ENCODE measurements at places on chromosomes 6 and 20.

DNA sequence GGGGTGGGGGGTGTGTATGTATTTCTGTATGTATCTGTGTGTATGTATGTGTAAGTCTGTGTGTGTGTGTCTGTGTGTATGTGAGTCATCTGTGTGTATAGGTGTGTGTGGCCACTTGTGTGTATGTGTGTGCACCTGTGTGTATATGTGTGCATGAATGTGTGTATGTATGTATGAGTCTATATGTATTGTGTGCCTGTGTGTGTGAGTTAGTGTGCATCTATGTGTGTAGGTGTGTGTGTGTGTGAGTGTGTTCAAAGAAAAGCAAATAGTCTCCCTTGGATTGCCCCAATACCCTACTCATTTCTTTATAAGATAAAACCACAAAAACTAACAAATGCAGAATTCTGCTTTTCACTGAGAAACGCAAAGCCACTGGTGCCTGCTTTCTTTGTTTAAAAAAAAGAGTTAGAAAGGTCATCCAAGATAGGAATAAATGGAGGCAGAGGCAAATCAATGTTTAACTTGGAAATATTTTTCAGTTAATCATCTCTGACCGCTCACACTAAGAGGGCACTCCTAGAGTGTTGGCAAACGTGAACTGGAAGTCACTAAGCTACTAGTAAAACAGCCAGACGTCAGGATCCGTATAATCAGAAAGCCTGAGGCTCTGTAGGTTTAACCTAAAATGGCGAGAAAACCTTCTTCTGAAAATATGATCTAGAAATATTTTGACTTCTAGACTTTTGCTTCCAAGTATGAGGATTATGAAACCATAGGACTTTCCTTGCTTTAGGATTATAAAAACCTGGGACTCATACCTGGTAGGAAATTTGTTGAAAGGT lies 37.4 kb upstream of the JAG1 start:
- DNase-seq: no peak

DNA sequence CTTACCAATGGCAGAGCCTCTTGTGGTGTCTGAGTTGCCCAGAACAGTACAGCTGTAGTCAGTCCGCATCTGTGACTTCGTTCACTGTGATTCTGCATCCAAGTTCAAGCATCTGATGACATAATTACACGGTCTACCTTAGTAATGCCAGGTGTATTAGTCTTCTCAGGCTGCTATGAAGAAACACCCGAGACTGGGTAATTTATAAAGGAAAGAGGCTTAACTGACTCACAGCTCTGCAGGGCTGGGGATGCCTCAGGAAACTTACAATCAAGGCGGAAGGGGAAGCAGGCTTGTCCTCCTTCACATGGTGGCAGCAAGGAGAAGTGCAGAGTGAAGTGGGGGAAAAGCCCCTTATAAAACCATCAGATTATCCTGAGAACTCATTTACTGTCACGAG lies 163.9 kb upstream of the SULF2 start:
- no peak for DNase-seq

- DNase-seq: no peak
These were observed 474.2 kb downstream of the KIF16B start for GRCh38 chr20:16098890-16099639.

GRCh38 chr20:49872056-49872455 lies 43.3 kb downstream of the SPATA2 start:
- DNase-seq: no peak

DNA sequence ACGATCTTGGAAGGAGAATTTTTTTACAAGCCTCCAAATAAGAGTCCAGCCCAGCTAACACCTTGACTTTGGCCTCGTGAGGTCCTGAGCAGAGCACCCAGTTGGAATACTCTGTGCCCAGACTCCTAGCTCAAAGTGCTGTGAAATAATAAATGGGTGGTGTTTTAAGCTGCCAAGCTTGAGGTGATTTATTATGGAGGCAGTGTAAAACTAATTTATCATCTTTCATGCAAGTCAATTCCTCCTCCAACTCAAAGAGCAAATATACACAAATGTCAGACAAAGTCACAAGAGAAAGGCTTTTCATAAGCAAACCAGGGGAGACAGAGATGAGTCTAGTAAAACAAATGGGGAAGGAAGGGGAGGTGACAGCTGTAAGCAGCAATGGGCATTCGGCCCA lies 12.7 kb downstream of the ABT1 start:
- no peak for DNase-seq

DNA sequence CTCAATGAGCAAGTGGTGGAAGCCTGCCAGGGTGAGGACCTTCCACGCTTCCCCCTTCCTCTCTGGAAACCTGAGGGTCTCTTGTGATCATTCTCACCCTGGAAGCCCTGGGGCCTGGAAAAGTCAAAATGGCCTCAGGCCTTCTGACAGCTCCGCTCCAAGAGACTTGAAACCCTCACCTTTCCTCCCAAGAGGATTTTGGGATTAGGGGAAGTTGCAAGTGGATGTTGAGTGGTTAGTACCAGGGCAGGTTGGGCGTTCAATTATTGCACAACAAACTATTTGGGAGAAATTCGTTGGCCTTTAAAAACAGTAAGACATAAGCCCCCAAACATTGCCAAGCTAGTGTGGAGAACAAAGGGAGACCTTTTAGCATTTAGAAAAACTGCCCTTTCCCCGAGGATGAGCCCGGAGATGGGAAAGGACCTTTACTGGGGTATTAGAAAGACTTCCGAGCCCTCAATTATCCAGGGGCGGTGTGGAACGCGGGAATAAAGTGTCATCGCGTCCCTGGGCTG lies 4.7 kb downstream of the NKX2-2 start:
- no peak for DNase-seq

DNA sequence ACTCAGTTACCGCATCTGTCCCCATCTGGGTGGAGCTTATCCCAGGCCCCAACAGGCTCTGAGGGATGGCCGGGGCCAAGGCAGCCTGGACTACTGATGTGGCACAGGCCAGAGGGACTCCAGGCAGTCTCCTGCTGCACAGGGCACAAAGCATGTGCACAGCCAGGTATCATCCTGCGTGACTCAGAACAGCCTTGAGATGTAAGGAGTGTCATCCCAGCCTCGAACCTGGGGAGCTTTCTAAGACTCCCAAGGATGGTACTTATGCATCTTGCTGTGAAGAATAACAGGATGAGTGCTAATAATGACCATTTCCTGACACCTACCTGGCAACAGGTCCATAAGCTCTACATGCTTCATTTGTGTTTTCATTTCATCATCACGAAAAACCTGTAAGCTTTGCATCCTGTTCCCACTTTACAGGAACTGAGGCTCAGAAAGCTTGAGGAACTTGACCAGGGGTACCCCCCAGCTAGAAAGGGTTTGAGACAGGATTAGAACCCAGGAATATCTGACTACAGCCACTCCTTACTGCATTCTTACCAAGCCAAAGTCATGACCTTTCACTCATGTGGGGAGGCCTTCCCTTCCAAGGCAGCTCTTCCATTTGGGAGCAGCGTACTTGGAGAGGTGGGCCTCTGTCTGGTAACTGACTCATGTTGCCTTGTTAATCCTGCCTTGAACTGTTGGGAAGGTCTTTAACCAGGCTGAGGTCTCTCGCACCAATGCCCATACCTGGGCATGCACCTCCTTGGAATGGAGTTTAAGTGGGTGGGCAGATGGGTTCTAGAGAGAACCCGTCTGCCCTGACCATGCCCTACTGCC lies 1.9 kb downstream of the TRIB3 start:
- no peak for DNase-seq

GRCh38 chr6:168563656-168564055 lies 122.7 kb downstream of the SMOC2 start:
- no peak for DNase-seq

- DNase-seq: no peak
These were observed 172.1 kb upstream of the GGTLC1 start for GRCh38 chr20:24160563-24161281.

- peak; percentile 96 for DNase-seq
These were observed at the start of gene TMX4 for GRCh38 chr20:8019246-8019997. TSS of gene TMX4 (minus strand) at chr20:8019761. CDS start at chr20:8019613, 148 bp downstream.

GRCh38 chr20:11324990-11325389 lies 592.7 kb upstream of the BTBD3 start:
- no peak for DNase-seq

DNA sequence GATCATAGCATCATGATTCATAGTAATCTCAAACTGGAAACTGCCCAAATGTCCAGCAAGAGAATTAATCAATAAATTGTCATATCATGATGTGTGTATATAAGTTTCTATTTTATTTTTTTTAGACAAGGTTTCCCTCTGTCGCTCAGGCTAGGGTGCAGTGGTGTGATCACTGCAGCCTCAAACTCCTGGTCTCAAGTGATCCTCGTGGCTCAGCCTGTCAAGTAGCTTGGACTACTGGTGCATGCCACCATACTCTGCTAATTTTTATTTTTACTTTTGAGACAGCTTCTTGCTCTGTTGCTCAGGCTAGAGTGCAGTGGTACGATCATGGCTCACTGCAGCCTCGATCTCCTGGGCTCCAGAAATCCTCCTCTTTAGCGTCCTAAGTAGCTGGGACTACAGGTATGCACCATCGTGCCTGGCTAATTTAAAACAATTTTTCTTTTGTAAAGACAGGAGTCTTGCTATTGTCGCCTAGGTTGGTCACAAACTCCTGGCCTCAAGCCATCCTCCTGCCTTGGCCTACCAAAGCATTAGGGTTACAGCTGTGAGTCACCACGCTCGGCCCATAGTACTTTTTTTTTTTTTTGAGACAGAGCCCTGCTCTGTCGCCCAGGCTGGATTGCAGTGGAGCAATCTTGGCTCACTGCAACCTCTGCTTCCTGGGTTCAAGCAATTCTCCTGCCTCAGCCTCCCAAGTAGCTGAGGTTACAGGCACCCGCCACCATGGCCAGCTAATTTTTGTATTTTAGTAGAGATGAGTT lies 8.7 kb upstream of the ATRN start:
- DNase-seq: no peak

DNA sequence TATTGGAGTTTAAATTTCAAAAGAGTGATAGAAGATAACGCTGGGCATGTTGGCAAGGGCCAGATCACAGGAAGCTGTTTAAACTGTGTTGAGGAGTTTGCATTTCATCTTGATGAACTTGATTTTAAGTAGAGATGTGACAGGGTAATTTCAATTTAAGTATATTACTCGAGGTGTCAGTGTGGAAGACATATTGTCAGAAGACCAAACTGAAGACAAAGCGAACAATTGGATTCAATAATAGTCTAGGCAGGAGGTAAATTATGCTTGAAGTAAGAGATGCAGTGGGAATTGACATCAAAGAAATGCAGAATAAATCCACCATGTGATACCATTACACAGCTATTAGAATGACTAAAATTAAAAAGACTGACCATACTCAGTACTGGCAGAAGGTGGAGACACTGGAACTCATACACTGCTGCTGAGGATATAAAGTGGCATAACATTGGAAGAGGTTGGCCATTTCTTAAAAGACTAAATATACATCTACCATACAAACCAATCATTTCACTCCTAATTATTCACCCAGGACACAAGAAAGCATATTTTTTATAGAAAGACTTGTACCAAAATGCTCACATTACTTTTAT lies 240.8 kb downstream of the ARHGAP18 start:
- DNase-seq: no peak
